ENCODE measurements at places on chromosomes 3 and 15.

GRCh38 chr3:146280864-146281263 is 30.0 kb upstream of the PLSCR4 start:
- no peak for DNase-seq

DNA sequence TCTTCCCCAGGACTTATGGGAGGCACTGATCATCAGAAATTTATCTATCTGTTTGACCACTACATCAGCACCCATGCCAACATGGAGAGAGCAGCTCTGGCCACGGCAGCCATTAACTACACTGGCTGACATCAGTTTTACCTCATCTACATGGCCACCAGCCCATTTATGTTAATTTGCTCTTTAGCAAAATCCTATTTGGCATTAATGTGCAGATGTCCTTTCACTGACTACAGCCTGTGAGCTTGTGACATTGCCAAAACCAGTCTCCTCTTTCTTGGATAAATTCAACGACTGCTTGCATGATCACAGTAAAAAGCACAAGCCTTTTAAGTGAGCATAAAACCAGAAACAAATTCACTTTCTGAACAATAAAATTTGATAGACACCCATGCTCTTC is 47.5 kb downstream of the NR1I2 start:
- DNase-seq: no peak

GRCh38 chr3:64070704-64071103 is 47.4 kb upstream of the PSMD6 start:
- no peak for DNase-seq

DNA sequence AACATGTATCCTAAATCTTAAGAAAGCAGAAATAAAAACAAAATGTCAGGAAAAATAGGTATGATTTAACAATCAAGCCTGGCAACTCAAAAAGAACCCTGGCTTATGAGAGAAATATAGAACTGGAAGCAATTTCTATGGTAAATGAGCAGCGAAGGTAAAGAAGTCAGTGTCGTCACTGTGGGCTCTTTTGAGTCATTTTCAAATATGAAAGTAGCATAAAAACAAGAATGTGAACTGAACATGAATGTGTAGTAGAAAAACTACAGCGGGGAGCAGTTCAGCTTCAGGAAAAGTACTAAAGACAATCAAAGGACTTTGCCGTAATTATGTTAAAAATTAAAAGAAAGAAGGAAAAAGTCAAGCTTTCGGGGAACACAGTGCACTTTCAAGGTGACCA is 17.5 kb downstream of the LSG1 start:
- no peak for DNase-seq

DNA sequence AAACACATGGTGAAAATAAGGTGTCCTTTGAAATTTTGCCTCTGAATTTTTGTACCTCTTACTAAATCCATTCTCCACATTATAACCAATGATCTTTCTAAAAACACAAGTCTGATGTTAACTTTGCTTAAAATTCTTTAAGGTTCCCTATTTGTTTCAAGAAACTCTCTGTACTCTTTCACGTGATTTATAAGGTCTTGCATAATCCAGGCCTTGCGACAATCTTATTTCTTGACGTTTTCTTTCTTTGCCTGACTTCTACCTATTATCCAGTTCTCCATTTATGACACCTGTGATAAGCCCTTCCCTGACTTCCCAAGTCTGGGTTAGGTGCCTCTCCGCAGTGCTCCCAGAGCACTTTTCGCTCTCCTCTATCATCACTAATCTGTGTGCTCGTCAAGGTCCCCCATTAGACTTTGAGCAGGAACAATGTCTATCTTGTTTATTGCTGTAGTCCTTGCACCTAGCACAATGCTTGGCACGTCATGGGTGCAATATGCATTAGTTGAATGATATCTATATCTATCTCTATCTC is 24.3 kb upstream of the KPNA1 start:
- DNase-seq: no peak

GRCh38 chr15:50229336-50229735 is 36.2 kb downstream of the HDC start:
- no peak for DNase-seq

GRCh38 chr3:129409541-129409940 is 18.9 kb downstream of the EFCAB12 start:
- no peak for DNase-seq

GRCh38 chr3:134279466-134279865 is 28.8 kb upstream of the RYK start:
- no peak for DNase-seq

GRCh38 chr3:128561504-128561903 is 68.5 kb upstream of the GATA2 start:
- DNase-seq: no peak

DNA sequence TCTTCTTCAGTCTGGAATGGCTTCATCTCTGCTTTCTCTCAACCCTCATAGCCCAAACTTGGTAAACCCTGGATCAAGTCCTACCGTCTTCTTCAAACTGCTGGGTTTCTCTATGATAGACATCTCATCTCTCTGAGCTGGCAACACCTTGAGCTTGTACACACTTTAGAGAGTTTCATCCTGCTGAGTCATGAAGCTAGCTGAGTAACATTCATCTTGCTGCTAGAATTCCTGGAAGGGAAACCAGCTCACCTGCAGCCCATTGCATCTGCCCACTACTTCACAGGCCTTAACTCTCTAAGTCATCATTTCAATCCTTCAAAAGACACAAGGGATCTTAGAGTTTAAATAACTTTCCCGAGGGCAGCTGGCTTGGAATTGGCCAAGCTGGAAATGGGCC is 175.5 kb upstream of the RORA start:
- DNase-seq: no peak

GRCh38 chr15:73249499-73249898 is 119.3 kb downstream of the HCN4 start:
- no peak for DNase-seq

DNA sequence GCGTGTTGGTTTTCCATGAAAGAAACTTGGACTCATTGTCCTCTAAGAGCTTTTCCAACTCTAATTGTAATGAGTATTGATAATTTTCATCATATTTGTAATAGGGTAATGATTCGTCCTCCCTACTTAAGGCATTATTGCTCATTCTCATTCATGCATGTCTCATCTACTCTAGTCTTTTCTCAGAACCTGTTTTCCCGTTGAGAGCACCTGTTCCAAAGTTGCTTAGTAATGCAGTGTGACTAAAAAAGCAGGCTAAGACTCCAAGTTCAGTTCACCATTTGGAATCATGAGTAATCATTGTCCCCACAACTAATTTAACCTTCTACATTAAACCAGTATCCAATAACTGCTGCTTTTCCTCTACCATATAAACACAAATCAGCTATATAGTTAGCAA is 84.0 kb downstream of the FILIP1L start:
- DNase-seq: no peak

GRCh38 chr3:189496375-189497138 is 134.6 kb upstream of the TP63 start:
- DNase-seq: no peak

DNA sequence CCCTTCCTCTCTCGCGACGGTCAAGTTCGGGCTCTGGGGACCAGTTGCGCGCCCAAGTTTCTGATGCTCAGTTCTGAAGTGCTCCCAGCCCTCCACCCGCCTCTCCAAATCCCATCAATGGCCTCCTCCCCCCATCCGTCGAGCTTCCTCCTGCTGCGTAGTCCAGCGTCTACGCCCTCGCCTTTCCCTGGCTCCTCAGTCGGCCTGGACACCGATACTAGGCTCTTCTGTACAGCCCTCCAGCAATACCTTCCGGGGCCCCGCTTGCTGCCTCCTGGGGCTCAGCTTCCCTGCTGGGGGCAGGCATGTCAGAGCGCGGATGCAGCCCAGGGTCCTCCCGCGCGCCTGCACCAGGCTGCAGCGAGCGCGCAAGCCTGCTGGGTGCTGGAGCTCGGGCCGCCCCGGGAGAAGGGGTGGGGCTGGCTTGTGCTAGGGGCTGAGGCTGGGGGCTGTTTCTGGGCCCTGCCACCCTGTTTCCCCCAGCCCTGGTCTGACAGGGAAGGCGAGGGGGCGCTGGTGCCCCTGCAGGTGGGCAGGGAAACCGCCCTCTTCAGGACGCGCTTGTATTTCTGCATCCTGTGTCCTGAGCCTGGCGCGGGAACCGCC is 353.3 kb upstream of the SUCLG2 start:
- peak; percentile 6 for DNase-seq

- no peak for DNase-seq
These were observed 172.4 kb downstream of the KLHL25 start for GRCh38 chr15:85622221-85622831.

GRCh38 chr3:112413074-112413473 is 80.1 kb downstream of the CD200 start:
- no peak for DNase-seq

DNA sequence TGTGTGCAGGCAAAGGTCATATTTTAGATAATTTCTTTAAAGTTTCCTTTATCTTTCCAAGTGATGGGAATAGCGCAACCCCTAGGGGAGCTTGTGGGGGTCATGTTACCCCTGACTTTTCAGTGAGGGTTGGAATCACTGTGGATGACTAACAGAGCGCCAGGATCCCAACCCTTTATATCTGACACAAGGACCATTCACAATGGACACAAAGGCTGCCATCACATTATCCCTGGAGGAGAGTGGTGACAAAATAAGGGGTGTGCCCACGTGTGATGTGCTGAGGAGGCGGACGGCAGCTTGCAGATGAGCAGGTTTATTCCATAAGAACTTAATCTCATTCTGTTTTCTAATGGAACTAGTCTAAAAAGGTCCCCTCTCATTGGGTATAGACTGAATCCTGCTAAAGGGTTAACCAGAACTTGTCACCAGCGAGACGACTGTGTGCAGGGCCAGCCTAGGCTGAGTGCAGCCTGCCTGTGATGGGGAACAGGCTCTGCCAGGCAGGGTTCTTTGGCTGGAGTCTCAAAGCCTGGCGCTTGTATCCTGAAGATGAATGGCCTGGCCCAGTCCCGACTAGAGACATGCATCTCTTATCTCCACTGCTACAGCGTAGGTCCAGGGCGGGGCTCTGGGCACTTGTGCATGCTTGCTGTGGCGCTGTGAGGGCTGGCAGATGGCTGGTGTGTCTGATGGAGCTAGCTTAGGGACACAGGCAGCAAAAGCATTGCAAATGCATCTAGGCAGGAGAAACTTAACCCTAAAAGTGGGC is 50.2 kb downstream of the CHDH start:
- no peak for DNase-seq

- DNase-seq: no peak
These were observed 97.8 kb downstream of the BBX start for GRCh38 chr3:107620534-107620933.

Measured in stimulated activated CD4-positive, alpha-beta T cell treated with anti-CD3 and anti-CD28 coated beads, Interleukin-4, amount 100 ng/mL, for 24 hours (primary cell).